ENCODE measurements at places on chromosomes 3 and 15. TPM values are rescaled to one million over a fixed set of nuclear protein-coding genes. Genes with fewer than 3 reads are reported as not detected.

The TIMP4 gene
- total RNA-seq, result 16.1 TPM

The CLEC3B gene
- total RNA-seq, result not detected

DNA sequence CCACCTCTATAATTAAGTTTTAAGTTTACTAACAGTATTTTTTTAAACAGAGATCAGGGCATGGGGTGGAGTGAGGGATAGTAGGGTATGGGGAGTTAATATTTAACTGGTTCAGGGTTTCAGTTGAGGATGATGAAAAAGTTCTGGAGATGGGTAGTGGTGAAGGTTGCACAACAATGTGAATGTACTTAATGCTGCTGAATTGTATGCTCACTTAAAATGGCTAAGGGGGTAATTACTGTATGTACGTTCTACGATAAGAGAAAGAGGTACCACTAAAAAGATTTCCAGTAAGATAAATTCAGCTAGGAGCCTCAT lies 101.4 kb downstream of the TNIK start:
- H3K27me3 ChIP-seq, result no peaks in the 10 kb centered on the region
- peaks cover 11% of the 10 kb centered on the region for H3K4me1 ChIP-seq
- H3K36me3 ChIP-seq, result no peaks in the 10 kb centered on the region
- H3K27ac ChIP-seq, result no peak overlapping the region

GRCh38 chr3:77449459-77450350 lies 409.8 kb downstream of the ROBO2 start:
- no peak overlapping the region for H3K4me3 ChIP-seq
- no peaks in the 10 kb centered on the region for H3K36me3 ChIP-seq
- H3K4me1 ChIP-seq, result no peaks in the 10 kb centered on the region
- DNase-seq, result no peak
- H3K27ac ChIP-seq, result no peak overlapping the region

GRCh38 chr3:16658004-16658924 lies 53.0 kb upstream of the DAZL start:
- no peak overlapping the region for H3K4me3 ChIP-seq
- DNase-seq, result peak; percentile 69
- H3K27ac ChIP-seq, result peak overlapping the region; percentile 96
- peaks cover 7% of the 10 kb centered on the region for H3K36me3 ChIP-seq
- H3K4me1 ChIP-seq, result peaks cover 46% of the 10 kb centered on the region
